ENCODE measurements at places on chromosomes 4 and X. TPM values are rescaled to one million over a fixed set of nuclear protein-coding genes. Genes with fewer than 3 reads are reported as not detected.

DNA sequence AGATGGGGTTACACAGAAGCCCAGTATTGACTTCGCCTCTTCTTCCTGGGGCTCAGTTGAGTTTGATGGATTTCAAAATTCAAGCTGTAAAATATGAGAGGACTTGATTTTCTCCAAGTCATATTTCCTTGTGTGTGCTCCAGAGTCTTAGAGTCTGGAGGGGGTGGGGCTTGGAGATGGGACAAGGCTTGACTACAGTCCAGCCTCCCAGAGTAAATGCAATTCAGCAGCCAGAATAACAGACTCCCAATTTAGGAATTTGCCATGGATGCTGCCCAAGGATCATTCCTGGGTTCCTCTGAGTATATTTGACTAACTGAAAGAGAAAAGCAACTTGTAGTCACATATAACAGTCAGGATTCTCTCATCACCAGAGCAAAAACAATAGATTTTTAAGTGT is 53.7 kb upstream of the RBPJ start:
- no peak for DNase-seq

The S100G gene
- not detected for polyA plus RNA-seq

The TMPRSS11F gene
- not detected for polyA plus RNA-seq

GRCh38 chrX:10922159-10922558 is 189.0 kb upstream of the HCCS start:
- DNase-seq: no peak

GRCh38 chr4:5772528-5773270 is 61.7 kb downstream of the EVC start:
- no peak for DNase-seq

DNA sequence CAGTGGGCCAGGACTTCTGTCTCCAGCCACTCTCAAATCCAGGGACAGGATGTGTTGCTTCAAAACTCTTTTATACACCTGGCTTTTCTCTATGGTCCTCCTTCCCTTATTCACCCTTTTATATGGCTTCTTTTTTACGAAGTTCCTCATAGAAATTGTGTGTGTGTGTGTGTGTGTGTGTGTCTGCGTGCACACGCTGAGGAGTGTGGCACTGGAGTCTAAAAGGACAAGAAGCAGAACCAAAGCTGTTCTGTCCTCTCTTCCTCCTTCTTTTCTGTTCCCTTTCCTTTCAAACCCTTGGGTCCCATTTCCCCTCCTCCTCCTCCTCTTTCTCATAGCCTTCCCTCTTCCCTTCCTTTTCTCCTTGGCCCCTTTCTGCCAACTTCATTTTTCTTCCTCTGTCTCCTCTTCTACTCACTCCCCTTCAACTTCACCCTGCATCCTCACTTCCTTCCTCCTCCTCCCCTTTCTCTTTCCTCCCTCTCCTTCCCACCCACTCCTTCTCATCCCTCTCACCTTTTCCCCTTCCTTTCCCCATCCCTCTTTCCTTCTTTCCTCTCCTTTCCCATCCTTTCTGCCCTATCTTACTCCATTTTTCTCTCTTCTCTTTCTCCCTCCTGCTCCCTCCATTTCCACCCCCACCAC is 360.5 kb downstream of the MID1IP1 start:
- no peak for DNase-seq

DNA sequence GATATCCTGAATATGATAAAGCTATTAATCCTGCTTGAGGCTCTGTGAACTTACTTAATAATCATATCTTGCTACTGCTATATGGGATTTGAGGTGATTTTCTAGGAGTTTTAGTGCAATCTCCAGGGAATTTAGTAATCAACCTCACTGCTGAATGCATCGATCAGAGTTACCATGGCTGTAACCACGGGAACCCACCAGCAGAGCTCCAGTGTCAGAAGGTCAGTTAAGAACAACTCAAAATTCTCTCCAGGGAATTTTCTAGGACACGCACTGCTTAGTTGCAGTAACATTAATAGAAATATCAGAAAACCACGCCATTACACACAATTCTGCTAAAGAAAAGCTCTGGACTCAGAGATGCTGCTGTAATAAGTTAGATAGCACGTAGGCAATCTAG is 1477.2 kb upstream of the TENM3 start:
- DNase-seq: no peak

The LRIT3 gene
- polyA plus RNA-seq: 0.07 TPM

GRCh38 chrX:46649421-46650260 is 76.1 kb downstream of the CHST7 start:
- no peak for DNase-seq

GRCh38 chr4:20253735-20254409 is 2.2 kb downstream of the SLIT2 start:
- DNase-seq: no peak

The SLC4A4 gene
- 0.05 TPM for polyA plus RNA-seq

Data from K562 (cell line).